NCI-H774 (cell line): ENCODE measurements at places on chromosomes 3 and 15.
A peak's percentile ranks its signal among the peaks of the same experiment; 100 is the strongest.

- no peak for DNase-seq
These were observed 326.9 kb upstream of the NAALADL2 start for GRCh38 chr3:174532216-174532615.

DNA sequence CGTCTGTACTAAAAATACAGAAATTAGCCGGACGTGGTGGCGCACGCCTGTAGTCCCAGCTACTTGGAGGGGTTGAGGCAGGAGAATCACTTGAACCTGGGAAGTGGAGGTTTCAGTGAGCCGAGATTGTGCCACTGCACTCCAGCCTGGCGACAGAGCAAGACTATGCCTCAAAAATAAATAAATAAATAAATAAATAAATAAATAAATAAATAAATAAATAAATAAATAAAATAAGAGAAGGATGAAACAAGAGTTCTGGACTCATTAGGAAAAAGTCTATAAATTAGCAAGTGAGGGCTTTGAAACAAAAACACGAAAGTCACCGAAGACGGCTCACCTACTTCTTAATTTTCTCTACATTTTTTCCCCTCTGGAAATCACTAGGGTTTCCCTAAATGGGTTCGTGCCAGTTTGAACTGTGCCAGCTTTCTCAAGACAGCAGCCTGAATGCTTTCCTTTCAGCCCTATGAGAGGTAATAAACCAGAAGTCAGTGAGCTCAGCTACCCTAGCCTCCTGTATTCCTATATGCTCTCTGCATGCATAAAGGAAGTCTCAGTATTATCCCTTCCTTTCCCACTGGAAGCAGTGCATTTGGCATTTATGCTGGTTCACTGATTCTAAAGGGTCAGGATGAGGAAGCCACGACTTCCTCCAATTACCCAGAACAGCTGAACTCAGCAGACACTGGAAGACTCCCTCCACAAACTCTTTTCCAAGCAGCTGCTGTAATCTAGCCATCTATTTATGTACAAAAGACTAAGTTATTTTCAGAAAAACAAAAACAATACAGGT lies 266.9 kb downstream of the ZBBX start:
- DNase-seq: no peak

- no peak for DNase-seq
These were observed 441.9 kb upstream of the MDFIC2 start for GRCh38 chr3:70754314-70754713.

GRCh38 chr15:57215326-57215725 lies 161.0 kb upstream of the CGNL1 start:
- DNase-seq: no peak

DNA sequence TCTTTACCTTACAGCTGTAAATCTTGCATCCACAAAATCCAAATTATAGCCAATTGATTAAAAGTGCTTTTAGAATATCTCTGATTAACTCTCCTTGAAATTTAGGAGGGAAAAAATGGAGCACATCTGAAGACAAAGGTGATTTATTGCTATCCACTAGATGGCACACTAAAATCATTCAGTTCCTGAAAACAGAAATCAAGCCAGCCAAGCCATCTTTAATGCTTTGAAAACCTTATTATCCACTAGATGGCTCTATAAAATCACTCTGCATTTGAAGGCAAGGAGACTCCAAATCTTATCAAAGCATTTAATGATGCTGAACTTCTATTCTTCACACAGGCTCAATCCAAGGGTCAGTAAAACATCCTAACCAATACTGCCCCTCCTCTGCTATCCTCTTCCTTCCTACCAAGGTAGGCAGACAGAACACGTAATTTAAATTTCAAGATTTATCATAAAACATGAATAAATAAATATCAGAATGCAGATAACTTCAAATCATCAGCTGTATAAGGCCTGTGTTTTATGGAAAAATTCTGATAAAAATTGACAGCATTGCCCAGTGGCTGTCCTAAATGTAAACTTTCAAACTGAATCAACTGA lies 48.4 kb downstream of the GOLIM4 start:
- DNase-seq: peak; percentile 89
